ENCODE measurements at places on chromosomes 4 and X. TPM values are rescaled to one million over a fixed set of nuclear protein-coding genes. Genes with fewer than 3 reads are reported as not detected.

The PHOX2B gene
- 0.64 TPM for total RNA-seq

The GRPR gene
- total RNA-seq: not detected

The AADAT gene
- total RNA-seq: 4.0 TPM

The UGT2B11 gene
- total RNA-seq: 0.96 TPM

The ARSD gene
- total RNA-seq: 65.4 TPM

The CENPE gene
- total RNA-seq: not detected

The FHDC1 gene
- 40.4 TPM for total RNA-seq

The OPN1LW gene
- not detected for total RNA-seq

The SLC7A11 gene
- total RNA-seq: 2.5 TPM

The FSTL5 gene
- total RNA-seq: not detected

The SYTL4 gene
- 41.5 TPM for total RNA-seq

The BMX gene
- 2.0 TPM for total RNA-seq

The CC2D2A gene
- 11.9 TPM for total RNA-seq

- DNase-seq: no peak
Observed at GRCh38 chr4:20356565-20356964, 104.9 kb downstream of the SLIT2 start.

GRCh38 chrX:68376373-68376772 lies 56.9 kb downstream of the OPHN1 start:
- DNase-seq: no peak

GRCh38 chr4:107467461-107467860 lies 252.6 kb downstream of the PAPSS1 start:
- DNase-seq: no peak

GRCh38 chr4:61630548-61630947 lies 430.4 kb downstream of the ADGRL3 start:
- DNase-seq: no peak

DNA sequence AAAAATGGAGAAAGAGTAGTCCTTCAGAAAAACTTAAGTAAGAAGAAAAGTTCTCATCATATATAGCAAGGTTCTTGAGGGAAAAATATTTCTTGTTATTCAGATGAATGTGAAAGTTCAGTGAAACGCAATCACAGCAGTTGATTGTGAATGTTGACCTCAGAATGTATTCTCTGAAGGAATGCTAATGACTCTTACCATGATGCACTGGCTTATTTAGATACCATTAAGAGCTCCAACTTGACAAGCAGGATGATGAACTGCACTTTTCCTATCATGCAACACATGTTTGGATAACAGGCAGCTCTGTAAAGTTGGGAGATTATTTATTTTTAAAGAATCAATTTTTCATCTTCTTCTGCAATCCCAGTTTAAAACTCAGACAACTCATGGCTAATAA lies 115.5 kb upstream of the MYOZ2 start:
- no peak for DNase-seq

GRCh38 chr4:90845777-90846176 lies 718.6 kb downstream of the CCSER1 start:
- no peak for DNase-seq

DNA sequence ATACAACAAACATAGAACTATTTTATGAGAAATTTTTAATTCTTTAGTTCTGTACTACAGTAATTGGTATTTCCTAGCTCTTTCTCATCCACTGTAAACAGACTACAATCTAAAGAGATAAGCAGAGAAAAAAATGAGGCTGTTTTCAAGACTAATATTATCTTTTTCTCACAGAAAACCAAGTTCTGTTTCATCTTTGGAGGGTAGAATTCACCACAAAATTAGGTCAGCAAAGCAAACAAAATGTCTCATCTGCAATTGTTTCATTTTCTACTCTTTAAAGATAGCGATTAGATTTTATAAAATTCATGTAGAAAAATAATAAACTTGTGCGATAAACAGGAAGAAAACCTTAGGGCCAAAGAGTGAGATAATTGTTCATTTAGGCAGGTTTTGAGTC lies 10.8 kb downstream of the APOO start:
- DNase-seq: no peak

DNA sequence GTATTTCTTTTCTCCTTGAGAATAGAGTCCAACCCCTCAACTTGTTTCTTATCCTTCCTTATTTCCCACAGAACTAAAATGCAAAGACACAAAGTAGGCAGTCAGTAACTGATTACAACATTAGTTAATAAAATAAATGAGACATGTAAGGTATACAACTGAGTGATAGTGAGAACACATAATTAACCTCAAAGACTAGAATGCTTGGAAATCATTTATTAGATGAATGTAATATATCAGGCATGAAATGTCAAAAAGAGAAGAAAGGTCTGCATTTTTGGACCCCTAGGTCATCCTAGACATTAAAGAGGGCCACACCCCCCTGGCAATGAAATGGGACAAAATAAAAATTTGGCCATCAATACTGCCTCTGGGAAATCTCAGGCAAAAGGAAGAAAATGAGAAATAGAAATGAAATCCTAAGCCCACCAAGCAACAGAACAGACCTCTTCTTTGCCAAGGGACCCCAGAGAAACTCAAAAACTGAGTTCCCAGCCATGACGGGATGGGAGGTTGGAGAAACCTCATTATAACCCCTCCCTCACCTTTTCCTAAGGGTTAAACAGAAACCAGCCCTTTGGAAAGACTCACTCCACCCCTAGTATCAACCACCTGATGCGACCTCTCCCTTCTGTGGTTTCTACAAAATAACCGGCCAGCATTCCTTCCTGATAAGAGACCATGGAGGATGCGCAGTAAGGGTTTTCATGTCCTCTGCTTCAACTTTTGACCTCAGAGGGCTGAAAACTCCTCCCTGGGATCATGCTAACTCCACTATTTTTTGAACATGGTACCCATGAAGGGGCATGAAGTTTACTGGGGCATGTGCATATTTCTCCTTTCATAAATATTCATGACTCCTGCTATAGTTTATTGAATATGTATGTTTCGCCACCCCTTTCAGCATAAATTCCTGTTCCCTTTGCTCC lies 90.0 kb upstream of the EXOC1L start:
- no peak for DNase-seq

- peak; percentile 38 for DNase-seq
Observed at GRCh38 chrX:1592470-1593142, 1.2 kb downstream of the AKAP17A start.

GRCh38 chrX:154051201-154051810 lies 31.6 kb upstream of the IRAK1 start:
- DNase-seq: peak; percentile 81

GRCh38 chrX:140971099-140971795 lies 31.1 kb upstream of the SPANXB1 start:
- no peak for DNase-seq

DNA sequence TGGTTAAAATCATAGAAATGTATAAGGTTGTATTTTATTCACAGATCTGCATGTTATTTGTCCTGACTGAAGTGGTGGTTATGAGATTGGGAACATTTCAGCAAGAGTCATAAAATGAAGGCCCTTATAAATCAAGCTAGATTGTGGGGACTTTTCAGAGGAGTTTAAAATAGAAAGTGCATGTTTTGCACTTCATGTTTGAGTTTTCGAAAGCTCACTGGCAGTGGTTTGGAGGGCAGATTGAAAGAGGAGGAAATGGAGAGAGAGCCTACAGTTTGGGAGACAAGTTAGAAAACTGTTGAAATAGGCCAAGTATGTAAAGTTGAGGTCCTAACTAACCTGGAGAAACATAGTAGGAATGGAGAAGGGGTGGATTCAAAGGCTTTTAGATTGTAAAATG lies 124.9 kb downstream of the KDM6A start:
- no peak for DNase-seq

- DNase-seq: no peak
Observed at GRCh38 chr4:117324851-117325491, 239.6 kb upstream of the TRAM1L1 start.

- DNase-seq: peak; percentile 81
Observed at GRCh38 chr4:1072830-1073446, 40.4 kb downstream of the RNF212 start.

DNA sequence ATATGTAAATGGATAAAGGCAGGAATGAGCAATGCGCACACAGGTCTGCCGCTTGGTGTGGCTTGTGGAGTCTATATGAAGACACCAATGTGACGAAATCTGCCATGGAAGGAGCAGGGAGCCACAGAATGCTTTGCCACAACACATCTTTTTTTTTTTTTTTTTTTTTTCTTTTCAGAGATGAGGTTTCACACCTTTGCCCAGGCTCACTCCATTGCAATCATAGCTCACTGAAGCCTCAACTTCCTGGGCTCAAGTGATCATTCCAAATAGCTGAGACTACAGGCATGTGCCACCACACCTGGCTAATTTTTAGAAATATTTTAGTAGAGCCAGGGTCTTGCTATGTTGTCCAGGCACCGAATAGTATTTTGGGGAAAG lies 17.4 kb upstream of the SLC34A2 start:
- DNase-seq: no peak

- no peak for DNase-seq
Observed at GRCh38 chr4:157226035-157226434, 5.5 kb downstream of the GRIA2 start.

GRCh38 chr4:110196206-110196870 lies 2.1 kb downstream of the ELOVL6 start:
- DNase-seq: peak; percentile 60

GRCh38 chrX:9258421-9259104 lies 206.3 kb upstream of the TBL1X start:
- no peak for DNase-seq

- no peak for DNase-seq
Observed at GRCh38 chrX:84715315-84715714, 213.1 kb upstream of the HDX start.

DNA sequence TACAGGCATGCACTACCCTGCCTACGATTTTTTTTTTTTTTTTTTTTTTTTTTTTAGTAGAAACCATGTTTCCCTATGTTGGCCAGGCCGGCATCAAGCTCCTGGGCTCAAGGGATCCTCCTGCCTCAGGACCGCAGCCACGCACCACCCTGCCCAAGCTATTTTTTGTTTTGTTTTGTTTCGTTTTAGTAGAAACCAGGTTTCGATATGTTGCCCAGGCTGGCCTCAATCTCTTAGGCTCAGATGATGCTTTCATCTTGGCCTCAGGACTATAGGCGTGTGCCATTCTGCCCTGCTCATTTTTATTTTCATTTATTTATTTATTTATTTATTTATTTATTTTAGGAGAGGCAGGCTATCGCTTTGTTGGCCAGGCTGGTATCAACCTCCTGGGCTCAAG lies 1.2 kb upstream of the SSX3 start:
- DNase-seq: no peak

GRCh38 chr4:21893136-21893535 lies 55.4 kb downstream of the KCNIP4 start:
- no peak for DNase-seq

DNA sequence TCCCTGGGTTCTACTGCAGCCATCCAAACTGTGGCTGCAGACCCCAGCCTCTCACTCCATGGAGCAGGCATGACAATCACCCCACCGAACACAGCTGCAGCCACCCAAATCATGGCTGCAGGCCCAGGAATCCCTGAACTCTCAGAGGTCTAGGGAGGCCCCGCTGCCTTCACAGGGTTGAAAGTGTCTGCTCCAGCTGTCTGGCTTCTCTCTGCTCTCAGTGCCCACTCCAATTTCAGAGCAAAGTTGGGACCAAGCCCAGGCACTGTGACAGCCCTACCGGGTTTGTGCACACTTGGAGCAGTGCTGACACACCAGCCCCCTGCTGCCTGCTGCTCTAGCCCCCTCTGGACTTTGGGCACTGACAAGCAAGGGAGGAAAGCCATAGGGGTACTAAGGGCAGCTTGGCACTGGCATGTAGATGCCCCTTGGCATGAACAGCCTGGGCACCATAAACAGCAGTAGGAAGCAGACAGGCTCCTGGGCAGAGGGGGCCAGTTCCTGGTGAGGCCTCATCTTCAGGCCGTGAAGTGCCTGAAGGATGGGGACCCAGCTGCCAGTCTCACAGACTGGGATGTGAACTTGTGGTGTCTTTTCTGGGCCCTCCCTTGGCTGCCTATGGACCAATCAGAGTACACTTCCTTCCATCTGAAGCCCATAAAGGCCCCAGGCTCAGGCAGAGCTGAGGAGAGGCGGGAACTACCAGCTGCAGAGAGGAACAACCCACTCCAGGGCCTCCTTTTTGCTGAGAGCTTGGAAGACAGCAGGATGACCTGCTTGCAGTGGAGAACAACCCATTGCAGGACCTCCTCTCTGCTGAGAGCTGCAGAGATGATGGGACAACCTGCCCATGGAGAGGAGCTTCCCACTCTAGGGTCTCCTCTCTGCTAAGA lies 68.8 kb downstream of the TECRL start:
- DNase-seq: no peak

GRCh38 chr4:37798616-37799015 lies 27.9 kb upstream of the PGM2 start:
- no peak for DNase-seq

GRCh38 chr4:79362626-79363025 lies 36.8 kb upstream of the NAA11 start:
- no peak for DNase-seq

GRCh38 chrX:9682456-9682855 lies 83.2 kb downstream of the GPR143 start:
- DNase-seq: peak; percentile 16

DNA sequence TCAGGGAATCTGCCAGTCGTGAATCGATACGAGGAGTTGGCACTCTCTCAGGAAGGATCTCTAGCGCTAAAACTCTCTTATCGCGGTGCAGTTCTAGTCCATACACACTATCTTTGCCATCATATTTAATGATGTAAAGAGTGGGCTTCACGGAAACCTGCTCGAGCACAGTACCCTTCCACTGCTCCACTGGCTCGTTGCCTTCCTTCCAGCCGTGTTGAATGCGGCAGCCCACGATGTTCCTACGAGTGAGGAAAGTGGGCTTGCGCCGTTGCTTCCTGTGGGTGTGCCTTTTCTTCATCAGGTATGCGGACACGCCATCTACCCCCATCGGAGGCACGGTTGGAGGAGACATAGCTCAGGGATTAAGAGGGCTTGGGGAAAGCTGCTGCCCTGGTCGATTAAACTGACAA lies 661 bp downstream of the SPIN4 start:
- DNase-seq: peak; percentile 36

- no peak for DNase-seq
Observed at GRCh38 chr4:143618811-143619210, 81.7 kb downstream of the FREM3 start.

- DNase-seq: no peak
Observed at GRCh38 chr4:178205826-178206225, 763.6 kb upstream of the AGA start.

- DNase-seq: no peak
Observed at GRCh38 chrX:79366556-79366872, 620 bp downstream of the ITM2A start.
